Iris pigment epithelial cell (primary cell): ENCODE measurements at places on chromosomes 4 and X.

GRCh38 chr4:173498023-173498422 is 32.0 kb downstream of the HAND2 start:
- no peak for DNase-seq

DNA sequence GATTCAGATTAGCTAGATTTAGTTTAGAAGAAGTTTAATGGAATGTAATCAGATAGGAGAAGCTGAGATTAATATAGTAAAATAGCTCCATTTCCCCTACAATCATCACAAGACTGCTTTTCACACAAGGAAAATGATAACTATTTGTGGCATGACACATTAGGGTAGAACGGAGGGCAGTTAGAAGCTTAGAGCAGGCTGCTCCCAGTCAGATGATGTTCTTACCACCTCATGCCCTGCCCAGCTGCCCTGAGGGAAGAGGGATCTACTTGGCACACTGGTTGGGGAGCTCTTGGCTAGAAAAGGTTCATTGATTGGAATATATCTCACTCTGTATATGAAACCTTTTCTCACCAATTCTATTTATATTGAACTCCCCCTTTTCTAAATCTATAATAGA is 180.7 kb upstream of the IL15 start:
- peak; percentile 64 for DNase-seq

DNA sequence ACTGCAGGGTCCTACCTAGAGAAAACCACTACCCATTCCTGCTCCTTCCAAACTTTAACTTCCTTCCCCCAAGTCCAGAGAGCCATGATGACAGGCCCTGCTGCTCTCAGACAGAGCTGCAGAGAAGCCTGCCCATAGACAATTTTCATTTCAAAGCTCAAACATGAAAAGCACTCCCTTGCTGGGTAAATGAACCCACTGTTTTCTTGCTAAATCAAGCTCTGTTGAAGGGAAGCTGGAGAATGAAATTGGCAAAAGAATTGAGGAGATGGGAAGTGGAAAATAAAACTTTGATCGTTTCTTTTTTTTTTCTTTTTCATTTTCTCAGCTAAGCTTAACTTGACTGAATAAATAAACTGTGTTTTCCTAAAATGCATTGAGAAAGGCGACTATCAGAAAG is 331.1 kb upstream of the CPEB2 start:
- no peak for DNase-seq

DNA sequence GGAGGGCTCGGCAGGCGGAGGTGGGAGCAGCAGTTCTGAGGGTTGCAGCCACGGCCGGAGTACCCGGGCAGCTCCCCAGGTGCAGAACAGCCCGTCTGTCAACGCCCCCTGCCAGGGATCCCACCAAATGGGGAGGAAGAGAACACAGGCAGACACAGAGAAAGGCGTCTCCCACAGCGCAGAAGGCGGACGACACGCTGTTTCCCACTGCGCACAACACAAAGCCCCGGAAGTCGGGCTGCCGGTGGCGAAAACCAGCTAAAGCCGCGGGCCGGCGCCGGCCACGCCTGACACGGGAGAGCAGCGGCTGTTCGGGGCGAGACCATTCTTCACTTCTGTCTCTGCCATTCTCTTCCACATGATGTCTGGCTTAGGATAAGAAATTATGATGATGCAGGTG is 31.6 kb downstream of the CTBP1 start:
- DNase-seq: no peak

DNA sequence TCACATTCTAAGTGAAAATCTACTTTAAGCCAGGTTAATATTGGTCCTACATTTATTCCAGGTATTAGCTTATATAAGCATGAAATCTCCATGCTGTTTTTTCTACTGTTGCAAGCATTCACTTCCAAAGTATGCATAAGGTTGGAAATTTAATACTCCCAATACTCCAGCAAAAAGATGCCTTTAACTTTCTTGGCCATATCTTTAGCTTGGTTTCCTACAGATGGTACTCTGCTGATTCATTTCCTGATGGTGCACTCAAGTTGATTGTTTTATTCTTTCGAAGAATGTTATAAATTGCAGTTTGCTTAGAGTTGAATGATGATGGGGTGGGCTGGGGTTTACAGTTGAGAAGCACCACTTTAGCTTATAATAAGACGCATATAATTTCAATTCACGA is 330.2 kb downstream of the PTTG2 start:
- DNase-seq: peak; percentile 67

DNA sequence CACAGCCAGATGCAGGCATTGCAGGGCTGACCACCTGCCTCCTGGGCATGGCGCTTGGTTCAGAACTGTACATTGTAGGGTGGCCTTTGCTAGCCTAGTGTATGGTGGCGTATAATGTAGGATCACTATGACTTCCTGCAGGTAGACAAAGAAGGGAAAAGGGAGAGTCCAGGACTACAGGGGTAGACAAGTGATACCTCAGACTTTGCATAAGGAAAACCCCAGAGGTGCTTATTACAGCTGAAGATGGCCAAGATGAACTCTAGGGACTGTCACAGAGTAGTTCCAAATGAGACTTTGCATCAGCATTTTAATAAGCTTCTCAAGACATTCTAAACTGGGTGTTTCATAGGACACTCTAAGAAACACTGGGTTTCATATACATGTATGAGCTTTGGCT is 116.4 kb upstream of the PUDP start:
- no peak for DNase-seq

GRCh38 chr4:114488301-114488982 is 110.2 kb upstream of the UGT8 start:
- no peak for DNase-seq

GRCh38 chr4:182465979-182466378 is 222.8 kb downstream of the TENM3 start:
- DNase-seq: no peak

GRCh38 chr4:63049278-63049677 is 1360.0 kb downstream of the TECRL start:
- DNase-seq: no peak

DNA sequence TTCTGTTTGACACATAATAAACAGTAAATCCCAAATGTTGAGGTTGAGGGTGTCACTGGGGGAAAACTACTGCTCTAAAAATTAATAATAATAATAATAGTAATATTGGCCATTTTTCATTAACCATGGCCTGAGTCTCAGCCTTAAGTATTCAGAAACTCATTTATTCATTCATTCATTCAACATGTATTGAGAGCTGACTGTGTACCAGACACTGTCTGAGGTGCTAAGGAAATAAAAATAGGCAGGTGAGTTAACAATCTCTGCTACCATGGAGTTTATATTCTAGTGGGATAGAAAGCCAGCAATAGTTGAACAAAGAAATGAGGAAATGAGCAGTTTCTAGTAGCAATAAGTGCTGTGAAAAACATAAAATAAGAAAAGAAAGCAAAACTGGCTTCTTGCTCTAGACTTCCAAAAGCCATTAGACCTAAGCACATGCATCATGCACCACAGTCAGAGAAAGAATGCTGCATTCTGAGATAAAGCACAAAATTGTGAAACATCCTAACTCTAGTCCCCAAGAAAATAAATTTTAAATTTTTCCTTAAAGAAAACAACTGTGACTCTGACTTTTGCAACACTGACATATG is 278.7 kb downstream of the RCHY1 start:
- peak; percentile 5 for DNase-seq

GRCh38 chr4:1971456-1972200 is 37.1 kb downstream of the NELFA start:
- no peak for DNase-seq

GRCh38 chrX:115679460-115679859 is 118.5 kb downstream of the PLS3 start:
- DNase-seq: peak; percentile 31

GRCh38 chr4:167221084-167221483 is 13.2 kb downstream of the SPOCK3 start:
- no peak for DNase-seq

GRCh38 chr4:5143306-5143861 is 92.1 kb downstream of the STK32B start:
- DNase-seq: no peak

DNA sequence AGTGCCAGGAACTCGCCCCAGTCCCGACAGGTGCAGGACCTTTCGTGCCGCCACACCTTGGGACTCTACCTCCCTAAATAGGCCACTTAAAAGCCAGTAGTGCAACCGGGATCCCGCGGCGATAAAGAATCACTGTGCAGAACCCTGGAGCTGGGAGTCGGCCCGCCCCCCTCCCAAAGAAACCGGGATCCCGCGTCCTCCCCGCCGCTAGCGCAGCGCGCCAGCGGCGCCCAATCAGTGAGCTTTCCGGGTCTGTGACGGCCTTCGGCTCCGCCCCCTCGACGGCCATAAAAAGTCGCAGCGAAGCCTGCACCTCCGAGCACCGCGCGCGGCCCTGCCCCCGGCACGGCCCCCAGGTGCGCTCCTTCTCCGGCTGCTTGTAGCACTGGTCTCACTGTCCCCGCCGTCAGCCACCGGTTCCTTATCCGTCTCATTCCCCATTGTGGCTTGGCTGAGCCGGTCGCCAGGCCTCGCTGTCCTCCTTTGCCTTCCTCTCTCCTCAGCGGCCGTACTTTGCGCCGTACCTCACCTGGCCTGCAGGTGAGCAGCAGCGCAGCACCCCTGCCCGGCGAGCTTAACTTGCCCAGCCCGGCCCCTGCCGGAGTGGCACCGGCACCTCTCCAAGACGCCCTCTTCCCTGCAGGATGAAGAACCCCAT is at the start of gene LRAT:
TSS of gene LRAT (plus strand) at position 318 of the 658 bp plus-strand sequence. CDS start at position 645, 327 bp downstream.
- peak; percentile 14 for DNase-seq

DNA sequence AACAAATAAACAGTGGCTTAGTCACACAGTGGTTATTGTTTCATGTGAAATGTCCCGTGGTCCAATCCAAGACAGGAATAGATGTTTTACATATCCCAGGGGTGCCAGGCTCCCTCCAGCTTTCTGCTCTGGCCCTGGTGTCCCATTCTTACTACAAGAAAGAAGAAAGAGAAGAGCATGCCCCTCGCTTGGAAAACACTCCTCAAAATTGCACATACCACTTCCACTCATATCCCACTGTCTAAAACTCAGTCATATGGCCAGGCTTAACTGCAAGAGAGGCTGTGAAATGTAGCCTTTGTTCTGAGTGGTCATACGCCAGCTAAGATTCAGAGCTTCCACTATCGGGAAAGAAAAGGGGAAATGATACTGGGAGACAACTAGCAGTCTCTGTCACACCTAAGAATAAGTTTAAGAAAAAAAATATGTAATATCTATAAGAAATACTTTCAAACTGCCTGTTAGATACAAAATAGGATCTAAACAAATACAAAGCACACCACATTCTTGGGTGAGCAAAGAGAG is 306.8 kb upstream of the FAM241A start:
- no peak for DNase-seq

GRCh38 chr4:138163171-138163570 is 79.0 kb downstream of the SLC7A11 start:
- DNase-seq: no peak

DNA sequence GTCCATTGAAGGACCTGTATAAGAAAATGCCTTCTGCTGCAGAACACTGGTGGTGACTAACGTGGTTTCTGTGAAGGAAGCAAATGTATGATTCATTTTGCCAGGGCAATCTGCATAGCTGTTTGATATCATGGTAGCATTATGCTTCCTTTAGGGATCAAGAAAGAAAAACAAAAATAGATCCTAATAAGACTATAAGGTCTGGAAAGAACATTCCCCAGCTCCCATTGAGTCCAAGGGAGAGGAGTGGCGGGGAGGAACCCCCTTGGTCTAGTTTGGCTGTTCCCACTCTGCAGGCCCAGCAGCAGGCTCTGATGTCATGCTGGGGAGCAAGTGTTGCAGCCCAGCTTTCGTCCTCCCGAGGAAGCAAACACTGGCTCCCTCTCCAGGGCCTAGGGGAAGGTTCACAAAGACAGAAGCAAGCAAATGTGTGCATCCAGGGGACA is 154.5 kb upstream of the GALNT7 start:
- DNase-seq: peak; percentile 84

GRCh38 chrX:68652326-68653170 is 5.1 kb downstream of the STARD8 start:
- peak; percentile 16 for DNase-seq

DNA sequence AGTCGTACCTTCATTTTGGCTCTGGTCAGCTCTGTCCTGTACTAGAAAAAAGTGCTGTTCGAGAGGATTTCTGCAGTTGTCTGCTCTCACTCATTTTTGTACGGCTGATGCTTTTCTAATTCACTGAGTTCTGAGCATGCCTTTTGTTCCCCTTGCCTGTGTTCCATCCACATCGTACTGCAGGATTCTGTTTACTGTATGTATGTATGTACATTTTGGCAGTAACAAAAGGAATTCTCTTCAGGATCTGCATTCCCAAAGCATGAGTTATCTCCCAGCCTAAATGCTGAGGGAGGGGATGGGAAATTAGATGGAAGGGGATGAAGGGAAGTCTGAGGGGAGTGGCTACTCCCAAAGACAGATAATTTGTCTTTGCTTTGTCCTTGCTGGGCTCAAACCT is 87.6 kb downstream of the GBA3 start:
- no peak for DNase-seq

- DNase-seq: peak; percentile 97
Measured at GRCh38 chr4:56995525-56995924, 16.8 kb downstream of the POLR2B start.

DNA sequence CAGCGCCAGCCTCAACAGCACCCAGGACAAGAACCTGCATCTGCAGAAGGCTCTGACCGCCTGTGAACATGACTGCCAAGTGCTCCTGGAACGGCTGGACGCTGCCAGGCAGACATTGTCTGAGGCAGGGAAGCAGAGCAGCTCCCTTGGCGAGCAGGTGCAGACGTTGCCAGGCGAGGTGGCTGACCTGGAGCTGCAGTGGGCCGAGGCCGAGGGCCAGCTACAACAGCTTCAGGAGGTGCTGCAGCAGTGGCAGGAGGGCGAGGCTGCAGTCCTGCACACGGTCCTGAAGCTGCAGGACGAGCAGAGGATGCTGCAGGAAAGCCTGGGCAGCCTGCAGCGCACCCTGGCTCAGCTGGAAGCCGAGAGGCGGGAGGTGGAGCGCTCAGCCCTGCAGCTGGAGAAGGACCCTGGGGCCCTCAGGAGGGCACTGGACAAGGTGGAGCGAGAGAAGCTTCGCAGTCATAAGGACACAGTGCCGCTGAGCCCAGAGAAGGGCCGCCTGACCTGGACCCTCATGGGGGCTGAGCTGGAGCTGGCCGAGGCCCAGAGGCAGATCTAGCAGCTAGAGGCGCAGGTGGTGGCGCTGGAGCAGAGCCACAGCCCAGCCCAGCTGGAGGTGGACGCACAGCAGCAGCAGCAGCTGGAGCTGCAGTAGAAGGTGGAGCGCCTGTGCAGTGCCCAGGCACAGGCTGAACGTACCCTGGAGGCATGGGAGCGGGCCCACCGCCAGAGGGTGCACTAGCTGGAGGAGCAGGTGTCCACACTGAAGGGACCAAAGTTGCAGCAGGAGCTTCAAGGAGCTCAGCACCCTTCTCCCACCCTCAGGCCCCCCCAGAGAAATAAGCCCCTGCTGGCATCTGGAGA is 16.4 kb downstream of the SMIM10L2A start:
- no peak for DNase-seq

DNA sequence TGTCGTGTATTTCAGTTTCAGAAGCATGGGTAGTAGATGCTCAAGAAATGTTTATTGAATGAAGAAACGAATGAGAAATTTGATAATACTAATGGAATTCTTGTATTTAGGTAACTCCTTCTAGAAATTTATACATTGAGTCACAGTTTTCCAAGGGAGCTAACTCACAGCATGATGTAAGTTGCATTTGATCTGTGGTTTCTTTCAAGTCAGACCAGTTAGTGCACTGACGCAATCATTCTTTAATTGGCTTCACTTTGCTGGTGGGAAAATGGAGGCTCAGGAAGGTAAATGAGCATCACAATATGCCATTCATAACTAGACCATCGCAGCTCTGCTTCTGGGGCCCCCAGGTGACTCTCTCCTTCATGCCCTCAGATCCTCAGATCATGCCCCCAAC is 17.3 kb upstream of the CWH43 start:
- DNase-seq: peak; percentile 85
